Natural killer cell (primary cell): ENCODE measurements at places on chromosomes 1 and 21. TPM values are rescaled to one million over a fixed set of nuclear protein-coding genes. Genes with fewer than 3 reads are reported as not detected.

The ANXA9 gene
- not detected for total RNA-seq

The TTC4 gene
- total RNA-seq: 10.0 TPM

The KDM5B gene
- 121 TPM for total RNA-seq

The SLC25A33 gene
- 7.6 TPM for total RNA-seq

The SLC9C2 gene
- total RNA-seq: not detected

The KIF17 gene
- total RNA-seq: not detected

The SH2D1B gene
- total RNA-seq: 250 TPM

The GJA9 gene
- not detected for total RNA-seq
